ENCODE measurements at places on chromosomes 7 and 10. TPM values are rescaled to one million over a fixed set of nuclear protein-coding genes. Genes with fewer than 3 reads are reported as not detected.

DNA sequence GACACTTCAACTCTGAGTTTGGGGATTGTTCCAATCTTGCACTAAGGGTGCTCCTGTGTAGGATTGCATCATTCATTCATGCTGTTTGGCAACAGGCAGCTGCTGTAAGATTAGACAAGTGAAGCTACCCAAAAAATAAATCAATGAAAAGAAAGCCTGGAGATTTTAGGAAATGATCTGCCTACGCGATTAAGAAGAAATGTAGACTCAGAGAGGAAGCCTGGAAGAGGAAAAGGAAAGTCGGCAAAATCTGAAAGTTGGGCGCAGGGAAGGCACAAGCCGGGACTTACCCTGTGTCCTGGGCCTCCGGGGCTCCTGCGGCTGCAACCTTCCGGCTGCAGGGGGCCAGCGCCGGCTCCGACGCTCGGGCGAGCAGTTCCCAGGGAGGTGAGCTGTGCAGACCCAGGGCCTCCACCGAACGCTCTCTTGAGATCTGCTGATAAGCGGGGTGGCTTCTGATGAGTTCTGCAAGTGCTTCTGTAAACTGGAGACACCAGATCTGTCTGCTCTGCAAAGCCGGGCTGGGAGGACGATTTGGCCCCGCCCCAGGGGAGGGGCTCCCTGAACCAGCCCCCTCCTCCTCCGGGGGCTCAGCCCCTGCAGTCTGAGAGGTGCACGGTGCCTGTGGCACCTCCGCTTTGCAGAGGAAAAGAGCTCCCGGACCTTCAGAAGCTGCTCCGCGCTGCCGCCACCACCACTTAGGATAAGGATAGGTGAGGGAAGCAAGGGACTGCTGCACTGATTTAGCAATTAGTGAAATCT is 17.4 kb downstream of the PSPH start:
- DNase-seq, result no peak

DNA sequence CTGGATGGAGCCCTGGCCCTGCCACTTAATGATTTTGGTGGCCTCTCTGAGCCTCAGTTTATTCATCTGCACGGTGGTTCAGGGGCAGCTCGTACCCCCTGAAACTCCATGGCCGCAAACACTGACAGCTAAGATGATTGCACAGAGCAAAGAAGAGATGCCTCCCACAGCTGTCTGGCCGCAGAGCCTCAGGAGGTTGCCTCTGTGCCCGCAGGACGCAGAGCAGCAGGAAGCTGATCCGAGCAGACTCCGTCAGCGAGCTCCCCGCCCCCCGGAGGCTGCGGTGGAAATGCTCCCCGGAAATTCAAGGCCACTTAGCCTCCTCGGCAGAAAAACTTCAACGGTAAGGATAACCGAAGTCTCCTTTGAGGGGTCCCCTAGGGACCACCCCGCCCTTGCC is 30.2 kb upstream of the C10orf53 start:
- no peak for DNase-seq

GRCh38 chr7:135845415-135846075 is 96.9 kb upstream of the FAM180A start:
- no peak for DNase-seq

The ACSM6 gene
- total RNA-seq, result not detected

The TLX1 gene
- 0.60 TPM for total RNA-seq

The SEMA4G gene
- 0.60 TPM for total RNA-seq

DNA sequence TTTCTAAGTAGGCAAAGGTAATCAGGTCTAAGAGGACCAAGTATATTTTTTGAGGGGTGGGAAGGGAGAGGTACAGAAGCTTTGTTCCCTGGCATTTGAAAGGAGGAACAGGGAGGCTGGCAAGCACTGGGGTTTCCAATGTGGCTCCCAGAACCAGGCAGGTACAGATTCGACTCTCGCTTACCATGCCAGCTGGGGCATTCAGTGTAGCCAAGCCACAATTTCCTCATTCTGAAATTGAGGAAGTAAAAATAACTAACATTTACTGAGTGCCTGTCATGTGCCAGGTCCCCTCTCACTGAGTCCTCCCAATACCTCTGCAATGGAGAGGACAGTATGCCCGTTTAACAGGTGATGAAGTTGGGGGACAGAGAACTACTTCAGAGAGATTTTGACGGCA is 45.9 kb upstream of the BET1 start:
- no peak for DNase-seq

The CRTAC1 gene
- 2.5 TPM for total RNA-seq

DNA sequence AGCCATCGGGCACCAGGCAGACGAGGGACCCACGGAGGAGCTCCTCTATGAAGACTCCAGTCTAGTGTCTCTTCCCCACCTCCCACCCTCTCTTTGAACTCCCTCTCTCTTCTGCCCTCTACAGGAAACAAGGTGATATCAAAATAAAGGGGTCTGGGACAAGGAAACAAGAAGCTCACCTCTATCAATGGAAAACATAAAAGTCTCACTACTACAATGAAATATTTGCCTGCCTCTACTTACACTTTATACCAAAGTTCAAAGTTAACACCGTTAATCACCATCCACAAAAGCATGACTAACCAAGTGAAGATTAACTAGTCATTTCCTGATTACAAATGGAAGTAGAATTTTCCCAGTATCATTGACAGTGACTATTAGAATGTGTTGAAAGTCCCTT is 82.2 kb downstream of the PARD3 start:
- no peak for DNase-seq

The LAMB4 gene
- 0.18 TPM for total RNA-seq

The PON2 gene
- 72.6 TPM for total RNA-seq

The C7orf33 gene
- not detected for total RNA-seq

Measured in pulmonary artery endothelial cell (primary cell).